Activated naive CD8-positive, alpha-beta T cell treated with anti-CD3 and anti-CD28 coated beads, Interleukin-2, amount 50 U/mL, for 24 hours (primary cell): ENCODE measurements at places on chromosomes 6 and 20.

DNA sequence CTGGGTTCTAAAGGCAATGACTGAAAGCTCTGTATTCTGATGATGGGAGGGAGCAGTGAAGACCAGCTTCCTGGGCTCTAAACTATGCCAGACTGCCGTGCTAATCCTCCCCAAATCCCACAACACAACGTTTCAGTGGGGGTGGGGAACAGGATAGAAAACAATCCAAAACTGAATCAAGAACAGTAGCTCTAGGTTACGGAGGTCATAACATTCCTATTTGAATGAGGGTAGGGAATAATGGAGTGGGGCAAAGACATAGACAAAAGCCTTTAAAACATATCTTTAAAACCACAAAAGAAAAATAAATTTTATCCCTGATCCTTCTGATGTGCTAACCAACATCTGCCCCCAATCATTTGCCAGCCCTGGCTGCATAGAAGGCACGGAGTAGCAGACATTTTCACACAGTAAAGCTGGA is 7.8 kb downstream of the USP49 start:
- no peaks in the 10 kb centered on the region for H3K4me1 ChIP-seq
- DNase-seq, result no peak
- H3K27me3 ChIP-seq, result no peaks in the 10 kb centered on the region
- H3K36me3 ChIP-seq, result no peaks in the 10 kb centered on the region
- no peak overlapping the region for H3K4me3 ChIP-seq

- no peak for DNase-seq
- peaks cover 12% of the 10 kb centered on the region for H3K4me1 ChIP-seq
- H3K36me3 ChIP-seq, result no peaks in the 10 kb centered on the region
These were observed 2.1 kb upstream of the TMX4 start for GRCh38 chr20:8021541-8022269.

DNA sequence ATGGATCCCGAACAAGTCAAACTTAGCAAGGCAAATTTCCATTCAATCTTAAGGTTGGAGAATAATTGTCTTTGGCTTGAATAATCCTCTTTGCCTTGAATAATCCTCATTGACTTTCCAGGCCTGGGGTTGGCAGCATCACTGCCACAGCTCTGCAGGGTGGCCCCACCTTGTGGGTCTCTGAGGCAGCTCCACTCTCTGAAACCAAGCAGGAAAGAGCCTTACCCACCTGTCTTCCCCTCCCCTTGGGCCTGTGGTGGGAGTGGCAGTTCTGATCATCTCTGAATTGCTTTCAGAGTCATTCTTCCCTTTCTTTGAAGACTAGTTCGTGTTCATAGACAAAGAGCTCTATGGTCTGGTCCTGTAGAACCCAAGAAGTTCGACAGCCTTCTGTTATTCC is 47.5 kb downstream of the KCNQ5 start:
- no peak overlapping the region for H3K27ac ChIP-seq
- H3K4me3 ChIP-seq, result no peak overlapping the region
- H3K27me3 ChIP-seq, result no peaks in the 10 kb centered on the region
- DNase-seq, result no peak

DNA sequence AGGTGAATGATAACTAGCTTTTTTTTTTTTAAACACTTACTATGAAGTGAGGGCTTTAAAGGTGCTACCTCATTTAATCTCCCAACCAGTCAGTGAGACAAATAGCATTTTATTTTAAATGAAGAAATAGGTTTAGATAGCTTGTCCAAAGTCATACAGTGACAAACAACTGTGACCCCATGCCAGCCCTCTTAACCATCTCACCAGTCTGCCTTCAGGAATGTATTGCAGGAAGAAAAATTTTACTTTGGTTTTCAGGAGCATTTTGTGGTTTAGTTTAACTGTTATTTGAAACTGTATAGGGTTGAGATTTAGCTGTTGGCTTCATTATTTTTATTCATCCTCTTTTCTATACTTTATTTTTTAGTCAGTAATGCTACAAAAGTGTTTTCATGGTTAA is 18.6 kb downstream of the DSE start:
- no peak overlapping the region for H3K27ac ChIP-seq
- no peaks in the 10 kb centered on the region for H3K36me3 ChIP-seq
- H3K27me3 ChIP-seq, result no peaks in the 10 kb centered on the region
- H3K4me1 ChIP-seq, result peaks cover 37% of the 10 kb centered on the region
- no peak overlapping the region for H3K4me3 ChIP-seq

DNA sequence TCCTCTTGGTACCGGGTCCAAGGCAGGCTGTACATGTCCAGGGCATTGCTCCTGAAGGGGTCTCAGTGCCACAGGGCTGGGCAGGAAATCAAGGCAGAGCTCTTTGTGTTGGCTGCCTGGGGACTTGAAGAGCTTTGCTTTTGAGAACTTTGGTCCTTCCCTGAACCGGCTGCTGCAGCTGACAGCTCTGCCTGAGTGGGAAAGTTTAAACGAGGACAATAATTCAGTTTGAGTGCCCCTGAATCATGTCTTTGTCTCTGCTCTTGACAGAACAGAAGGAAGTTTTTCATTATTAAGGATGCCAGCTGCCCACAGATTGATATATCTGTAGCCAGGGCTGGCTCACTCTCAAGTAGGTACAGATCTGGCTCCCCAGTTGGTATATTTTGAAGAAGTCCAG is 56.1 kb downstream of the ANKRD6 start:
- no peak for DNase-seq
- no peak overlapping the region for H3K27ac ChIP-seq
- H3K4me3 ChIP-seq, result no peak overlapping the region
- H3K4me1 ChIP-seq, result no peaks in the 10 kb centered on the region
- no peaks in the 10 kb centered on the region for H3K27me3 ChIP-seq

GRCh38 chr6:32415521-32416019 is 8.6 kb upstream of the BTNL2 start:
- DNase-seq, result peak; percentile 81
- H3K27me3 ChIP-seq, result peaks cover 44% of the 10 kb centered on the region
- no peak overlapping the region for H3K27ac ChIP-seq
- H3K4me3 ChIP-seq, result no peak overlapping the region
- peaks cover 10% of the 10 kb centered on the region for H3K4me1 ChIP-seq
- no peaks in the 10 kb centered on the region for H3K36me3 ChIP-seq

DNA sequence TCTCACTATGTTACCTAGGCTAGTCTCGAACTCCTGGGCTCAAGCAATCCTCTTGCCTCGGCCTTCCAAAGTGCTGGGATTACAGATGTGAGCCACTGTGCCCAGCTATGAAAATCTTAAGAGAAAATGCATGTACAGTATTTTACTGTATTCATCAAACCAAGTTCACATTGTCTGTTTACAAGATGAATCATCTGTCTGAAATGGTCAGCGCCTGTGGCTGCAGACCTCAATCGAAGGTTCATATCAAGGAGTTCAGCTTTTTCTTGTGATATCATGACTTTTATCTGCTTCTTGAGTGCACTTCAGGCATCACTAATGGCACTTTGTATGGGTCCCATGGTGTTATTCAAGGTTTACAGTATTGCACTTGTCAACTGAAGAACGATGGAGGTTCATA is 155.1 kb downstream of the SLC16A10 start:
- H3K27ac ChIP-seq, result no peak overlapping the region
- no peak for DNase-seq
- no peaks in the 10 kb centered on the region for H3K36me3 ChIP-seq
- no peaks in the 10 kb centered on the region for H3K27me3 ChIP-seq
- H3K4me1 ChIP-seq, result no peaks in the 10 kb centered on the region

DNA sequence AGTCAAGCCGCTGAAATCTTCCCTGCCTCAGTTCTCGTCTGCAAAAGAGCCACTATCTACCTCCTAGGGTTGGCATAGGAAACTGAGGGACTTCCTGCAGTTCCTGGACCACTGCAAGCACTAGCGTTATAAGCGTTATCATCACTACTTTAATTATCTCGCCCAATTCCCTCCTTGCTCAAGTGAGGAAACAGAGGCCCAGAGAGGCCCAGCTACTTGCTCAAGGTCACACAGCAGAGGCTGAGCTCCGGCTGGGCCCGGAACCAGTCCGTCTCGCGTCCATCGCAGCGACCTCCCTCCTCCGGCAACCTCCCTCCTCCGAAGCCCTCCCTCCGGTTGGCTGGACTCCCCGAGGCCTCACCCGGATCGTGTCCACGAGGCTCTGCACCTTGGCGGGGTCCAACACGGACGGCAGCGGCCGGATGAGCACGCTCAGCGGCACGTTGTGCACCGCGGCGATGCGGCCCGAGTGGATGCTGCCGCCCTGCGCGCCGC is 338 bp downstream of the SRXN1 start:
- DNase-seq, result no peak
- peak overlapping the region; percentile 84 for H3K4me3 ChIP-seq
- H3K27me3 ChIP-seq, result peaks cover 8% of the 10 kb centered on the region
- peaks cover 26% of the 10 kb centered on the region for H3K4me1 ChIP-seq

DNA sequence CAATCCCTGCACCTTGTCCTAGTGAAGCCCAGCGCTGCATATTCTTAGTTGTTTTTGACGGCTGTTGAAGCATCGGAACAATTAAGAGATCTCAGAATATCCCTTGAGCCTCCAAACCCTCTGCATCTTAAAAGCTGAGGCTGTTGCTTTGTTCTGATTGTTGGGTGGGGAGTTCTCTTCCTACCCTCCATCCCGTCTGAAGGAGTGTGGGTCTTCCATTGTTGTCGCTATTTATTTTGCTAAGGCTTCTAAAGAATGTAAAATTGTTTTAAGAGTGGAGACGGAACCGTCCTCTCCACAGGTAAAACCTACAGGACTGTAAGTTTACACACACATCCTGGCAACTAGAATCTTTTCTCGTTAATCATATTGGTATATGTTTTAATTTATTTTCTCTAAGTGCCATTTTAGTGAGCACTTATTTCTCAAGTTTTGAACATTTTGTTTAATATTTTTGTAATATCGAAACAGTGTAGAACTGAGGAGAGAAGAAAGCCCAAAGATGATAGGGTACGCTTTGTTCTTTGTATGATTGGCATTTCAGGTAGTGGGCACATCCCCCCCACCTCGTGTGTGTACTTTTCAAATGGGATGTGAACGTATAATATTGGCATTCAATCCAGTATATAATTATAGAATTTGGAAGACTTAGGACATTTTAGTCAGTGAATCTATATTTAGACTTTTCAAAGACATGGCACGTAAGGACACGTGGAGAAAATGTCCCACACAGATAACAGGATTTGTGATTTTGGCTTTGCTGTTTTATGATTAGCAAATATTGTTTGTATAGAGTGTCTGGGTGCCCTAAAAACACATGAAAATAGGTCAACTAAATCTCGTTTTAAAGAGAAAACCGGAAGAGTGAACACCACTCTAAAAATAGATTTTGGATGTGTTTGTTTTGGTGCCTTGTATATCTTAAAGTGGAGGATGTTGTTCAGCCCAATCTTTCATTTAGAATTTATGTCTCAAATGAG is 1.3 kb downstream of the RNF146 start:
- H3K36me3 ChIP-seq, result peaks cover 6% of the 10 kb centered on the region
- H3K27ac ChIP-seq, result peak overlapping the region; percentile 97
- no peaks in the 10 kb centered on the region for H3K27me3 ChIP-seq
- H3K4me1 ChIP-seq, result peaks cover 36% of the 10 kb centered on the region
- no peak for DNase-seq

GRCh38 chr6:31899215-31899614 is 1.7 kb upstream of the EHMT2 start:
- peak overlapping the region; percentile 9 for H3K27ac ChIP-seq
- no peaks in the 10 kb centered on the region for H3K36me3 ChIP-seq
- H3K4me1 ChIP-seq, result peaks cover 37% of the 10 kb centered on the region
- H3K27me3 ChIP-seq, result no peaks in the 10 kb centered on the region

DNA sequence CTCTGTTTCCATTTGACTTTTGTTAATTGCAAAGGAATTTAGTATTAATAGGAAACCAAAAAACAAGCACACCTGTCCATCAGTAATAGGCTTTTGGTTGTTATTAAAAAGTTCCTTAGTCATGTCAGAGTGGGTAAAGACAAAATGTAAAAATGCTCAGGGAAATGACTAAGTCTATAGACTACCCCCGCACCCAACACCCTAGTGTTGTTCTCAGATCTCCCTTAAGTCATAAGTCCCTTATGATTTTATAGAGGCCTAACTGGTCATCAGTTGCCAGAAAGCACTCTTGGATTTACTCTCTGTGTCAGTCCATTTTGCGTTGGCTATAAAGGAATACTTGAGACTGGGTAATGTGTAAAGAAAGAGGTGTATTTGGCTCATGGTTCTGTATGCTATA is 52.8 kb downstream of the MAP3K4 start:
- H3K27me3 ChIP-seq, result no peaks in the 10 kb centered on the region
- H3K36me3 ChIP-seq, result peaks cover 29% of the 10 kb centered on the region
- H3K4me3 ChIP-seq, result no peak overlapping the region
- DNase-seq, result no peak
- H3K27ac ChIP-seq, result no peak overlapping the region
- H3K4me1 ChIP-seq, result peaks cover 5% of the 10 kb centered on the region

DNA sequence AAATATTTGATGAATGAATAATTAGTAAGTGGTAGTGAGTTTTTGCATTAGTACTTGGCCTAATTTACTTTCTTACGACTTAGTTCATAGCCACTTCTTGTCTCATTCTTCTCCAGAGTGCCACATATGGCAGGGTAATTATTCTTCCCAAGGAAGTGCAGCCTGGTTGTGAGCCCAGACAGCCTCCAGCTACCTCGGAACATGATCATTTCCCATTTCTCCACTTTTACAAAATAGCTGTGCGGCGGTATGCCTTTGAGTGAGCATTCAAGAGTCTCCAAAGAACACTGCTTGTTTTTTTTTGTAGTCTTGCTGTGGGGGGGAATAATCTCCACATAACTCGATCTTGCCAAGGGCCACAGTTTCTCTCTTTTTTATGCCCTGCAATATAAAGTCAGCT is 765.0 kb downstream of the HDGFL1 start:
- no peaks in the 10 kb centered on the region for H3K36me3 ChIP-seq
- no peaks in the 10 kb centered on the region for H3K27me3 ChIP-seq
- no peak overlapping the region for H3K27ac ChIP-seq
- H3K4me1 ChIP-seq, result no peaks in the 10 kb centered on the region
- no peak for DNase-seq
- H3K4me3 ChIP-seq, result no peak overlapping the region

DNA sequence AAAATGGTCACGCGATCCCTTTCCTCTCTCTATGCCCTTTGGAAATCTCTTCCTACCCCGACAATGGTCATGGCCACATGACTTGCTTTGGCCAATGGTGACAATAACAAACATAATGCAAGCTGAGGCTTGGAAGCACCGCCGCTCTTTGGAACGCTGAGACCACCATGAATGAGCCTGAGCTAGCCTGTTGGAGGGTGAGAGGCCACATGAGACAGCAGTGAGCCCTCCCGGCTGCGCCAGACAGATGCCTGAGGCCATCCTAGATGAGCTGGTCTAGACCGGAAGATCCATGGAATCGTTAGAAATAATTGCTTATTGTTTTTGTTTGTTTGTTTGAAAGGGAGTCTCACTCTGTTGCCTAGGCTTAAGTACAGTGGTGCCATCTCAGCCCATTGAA is 64.2 kb downstream of the STK35 start:
- DNase-seq, result no peak
- no peaks in the 10 kb centered on the region for H3K36me3 ChIP-seq
- H3K27ac ChIP-seq, result no peak overlapping the region
- peaks cover 4% of the 10 kb centered on the region for H3K27me3 ChIP-seq
- no peak overlapping the region for H3K4me3 ChIP-seq
